NCI-H69 (cell line): ENCODE measurements at places on chromosomes 1 and 21.

DNA sequence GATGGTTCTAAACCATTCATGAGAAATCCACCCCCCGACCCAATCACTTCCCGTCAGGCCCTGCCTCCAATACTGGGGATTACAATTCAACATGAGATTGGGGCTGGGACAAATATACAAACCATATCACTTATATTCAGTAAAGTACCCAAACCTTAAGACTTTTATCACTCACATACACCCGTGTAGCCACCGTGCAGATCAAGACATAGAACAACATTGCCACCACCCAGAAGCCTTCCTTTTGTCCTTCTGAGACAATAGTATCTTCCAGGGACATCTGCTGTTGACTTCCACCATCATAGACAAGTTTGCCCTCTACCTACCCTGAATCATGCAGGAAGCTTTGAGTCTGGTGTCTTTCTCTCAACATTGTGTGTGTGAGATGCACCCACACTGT lies 37.5 kb downstream of the CLIC6 start:
- DNase-seq, result no peak

DNA sequence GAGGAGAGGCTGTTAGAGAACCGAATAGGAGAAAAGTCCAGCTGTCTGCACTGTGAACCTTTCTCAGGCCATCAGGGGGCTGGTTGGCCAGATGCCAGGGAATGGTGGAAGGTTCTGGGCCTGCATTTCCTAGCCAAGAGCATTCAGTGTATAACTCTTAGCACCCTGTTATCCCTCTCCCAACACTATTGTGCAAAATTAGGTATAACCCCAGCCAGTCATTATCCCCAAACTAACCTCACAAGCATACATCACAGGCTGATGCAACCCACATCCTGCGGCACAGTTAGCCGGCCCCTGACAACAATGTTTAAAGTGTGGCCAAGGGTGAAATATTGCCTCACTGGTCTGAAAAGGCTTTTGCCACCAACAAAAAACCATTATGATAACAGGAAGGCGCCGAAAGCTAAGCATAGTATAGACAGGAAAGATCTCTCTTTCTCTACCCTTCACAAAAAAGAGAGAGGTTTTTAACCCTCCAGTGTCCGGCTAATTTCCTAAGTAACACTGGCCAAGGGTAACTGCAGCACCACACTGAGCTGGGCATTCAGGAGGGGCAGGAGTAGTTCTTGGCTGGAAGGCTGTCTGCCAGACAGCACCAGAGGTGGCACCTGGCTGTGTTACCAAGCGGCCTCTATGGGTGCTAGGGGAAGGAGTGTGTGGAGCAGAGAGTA lies 77.3 kb upstream of the BCAR3 start:
- DNase-seq, result peak; percentile 9

DNA sequence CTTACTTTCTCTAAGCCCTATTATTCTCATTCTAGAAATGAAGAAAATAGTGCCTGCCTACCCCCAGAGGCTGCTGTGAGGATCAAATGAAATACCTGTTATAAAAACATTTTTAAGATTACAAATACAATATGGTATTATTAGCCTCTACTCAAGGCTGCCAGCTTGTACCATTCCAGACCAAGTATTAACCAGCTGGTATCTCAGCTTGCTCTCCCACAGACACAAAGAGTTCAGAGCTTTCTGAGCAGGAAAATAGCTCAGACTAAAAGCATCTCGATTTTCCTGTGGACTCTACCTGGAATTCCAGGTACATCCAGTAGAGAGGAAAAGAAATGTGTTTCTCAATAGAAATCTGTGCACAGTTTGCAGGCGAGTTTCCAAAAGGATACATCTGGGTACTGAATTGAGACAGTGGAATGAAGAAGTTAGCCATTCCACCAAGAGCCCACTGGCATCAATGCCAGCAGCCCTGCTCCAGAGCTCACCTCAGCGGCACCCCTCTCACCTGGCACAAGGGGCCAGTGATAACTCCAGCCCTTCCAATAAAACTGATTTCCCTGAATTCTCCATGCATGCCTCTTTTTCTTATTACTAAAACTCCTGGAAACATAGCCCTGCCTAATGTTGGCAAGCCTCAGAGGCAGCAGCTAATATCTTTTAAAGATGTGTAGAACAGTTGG lies 31.0 kb downstream of the TGFBR3 start:
- no peak for DNase-seq

DNA sequence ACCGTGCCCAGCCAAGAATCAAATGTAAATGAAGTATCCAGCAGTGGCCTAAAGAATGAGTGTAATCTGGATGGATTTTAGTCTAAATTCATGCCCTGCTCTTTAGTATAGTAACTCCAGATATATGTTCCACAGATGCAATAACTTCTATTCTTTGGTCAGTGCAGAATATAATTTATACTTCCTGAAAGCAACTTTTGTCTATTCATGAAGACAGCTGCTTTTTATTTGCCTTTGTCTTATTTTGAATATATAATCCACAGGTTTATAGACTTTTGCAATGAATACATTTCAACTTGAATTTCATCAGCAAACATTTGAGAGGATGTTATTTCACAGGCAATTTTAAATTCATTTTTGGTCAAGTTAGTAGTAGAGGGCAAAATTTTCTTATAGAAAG lies 54.4 kb downstream of the CDC42BPA start:
- DNase-seq, result no peak

DNA sequence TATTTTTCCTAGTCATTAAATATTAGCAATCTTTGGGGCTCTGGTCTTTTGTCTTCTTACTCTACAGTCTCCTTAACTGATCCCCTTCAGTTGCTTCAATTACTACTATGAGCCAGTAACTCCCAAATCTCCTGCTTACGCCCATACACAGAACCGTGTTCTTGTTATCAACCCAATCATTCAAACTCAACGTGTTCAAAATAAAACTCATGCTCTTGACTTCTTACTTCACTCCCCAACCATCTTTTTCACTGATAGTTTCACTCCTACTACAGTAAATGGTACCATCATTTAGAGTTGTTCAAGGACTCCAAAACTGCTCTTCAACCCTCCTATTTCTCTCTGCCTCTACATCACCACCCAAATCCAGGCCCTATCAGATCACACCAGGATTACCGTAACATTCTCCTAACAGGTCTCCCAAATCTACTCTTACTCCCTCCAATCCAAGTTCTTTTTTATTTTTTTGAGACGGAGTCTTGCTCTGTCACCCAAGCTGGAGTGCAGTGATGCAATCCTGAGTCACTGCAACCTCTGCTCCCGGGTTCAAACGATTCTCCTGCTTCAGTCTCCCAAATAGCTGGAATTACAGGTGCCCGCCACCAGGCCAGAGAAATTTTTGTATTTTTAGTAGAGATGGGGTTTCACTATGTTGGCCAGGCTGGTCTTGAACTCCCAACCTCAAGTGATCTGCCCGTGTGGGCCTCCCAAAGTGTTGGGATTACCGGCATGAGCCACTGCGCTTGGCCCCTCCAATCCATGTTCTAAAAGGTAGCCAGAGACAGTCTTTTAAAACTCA lies 3.0 kb downstream of the YARS1 start:
- no peak for DNase-seq

DNA sequence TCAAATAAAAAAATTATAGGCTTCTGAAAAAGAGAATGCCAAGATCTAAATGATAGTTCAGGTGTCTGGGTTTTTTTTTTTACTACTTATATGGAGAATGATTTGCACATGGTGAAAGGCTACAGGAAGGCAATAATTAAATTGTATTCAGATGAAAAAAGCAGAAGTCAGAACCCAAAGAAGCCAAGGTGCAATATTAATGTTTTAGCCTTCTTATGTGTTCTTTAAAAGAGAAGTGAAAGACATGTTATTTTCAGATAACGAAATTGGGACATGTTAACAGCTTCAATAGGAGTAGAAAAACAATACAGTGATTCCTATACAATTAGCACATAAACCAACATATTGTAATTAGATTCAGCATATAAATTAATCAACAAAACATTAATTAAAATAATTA lies 452.9 kb upstream of the PRMT6 start:
- DNase-seq, result no peak

GRCh38 chr1:117826540-117827078 lies 102.8 kb downstream of the GDAP2 start:
- DNase-seq, result no peak
